ENCODE measurements at places on chromosomes 4 and X. TPM values are rescaled to one million over a fixed set of nuclear protein-coding genes. Genes with fewer than 3 reads are reported as not detected.
A peak's percentile ranks its signal among the peaks of the same experiment; 100 is the strongest.

UCP1 gene
- not detected for polyA plus RNA-seq

TMSB15B gene
- polyA plus RNA-seq = 29.7 TPM

ASMT gene
- 0.38 TPM for polyA plus RNA-seq

FAAH2 gene
- 1.1 TPM for polyA plus RNA-seq

CXCL6 gene
- 0.44 TPM for polyA plus RNA-seq

EOLA2 gene
- polyA plus RNA-seq = 23.1 TPM

ESX1 gene
- polyA plus RNA-seq = not detected

RGS12 gene
- polyA plus RNA-seq = 50.7 TPM

PLXNB3 gene
- polyA plus RNA-seq = 3.1 TPM

DCAF4L1 gene
- 0.34 TPM for polyA plus RNA-seq

MAP7D2 gene
- polyA plus RNA-seq = 0.48 TPM

BBS12 gene
- 4.1 TPM for polyA plus RNA-seq

HTN3 gene
- polyA plus RNA-seq = not detected

PDZD4 gene
- polyA plus RNA-seq = 6.5 TPM

VEGFC gene
- polyA plus RNA-seq = 9.0 TPM

UGT2B7 gene
- polyA plus RNA-seq = 0.28 TPM

SHISA3 gene
- 18.2 TPM for polyA plus RNA-seq

DSPP gene
- polyA plus RNA-seq = not detected

EFHC2 gene
- polyA plus RNA-seq = not detected

ZXDA gene
- 3.1 TPM for polyA plus RNA-seq

CXorf49 gene
- not detected for polyA plus RNA-seq

TMEM47 gene
- polyA plus RNA-seq = 104 TPM

PLAC8 gene
- not detected for polyA plus RNA-seq

GRCh38 chr4:187212446-187213080 is 488.9 kb upstream of the FAT1 start:
- peak; percentile 29 for DNase-seq

DNA sequence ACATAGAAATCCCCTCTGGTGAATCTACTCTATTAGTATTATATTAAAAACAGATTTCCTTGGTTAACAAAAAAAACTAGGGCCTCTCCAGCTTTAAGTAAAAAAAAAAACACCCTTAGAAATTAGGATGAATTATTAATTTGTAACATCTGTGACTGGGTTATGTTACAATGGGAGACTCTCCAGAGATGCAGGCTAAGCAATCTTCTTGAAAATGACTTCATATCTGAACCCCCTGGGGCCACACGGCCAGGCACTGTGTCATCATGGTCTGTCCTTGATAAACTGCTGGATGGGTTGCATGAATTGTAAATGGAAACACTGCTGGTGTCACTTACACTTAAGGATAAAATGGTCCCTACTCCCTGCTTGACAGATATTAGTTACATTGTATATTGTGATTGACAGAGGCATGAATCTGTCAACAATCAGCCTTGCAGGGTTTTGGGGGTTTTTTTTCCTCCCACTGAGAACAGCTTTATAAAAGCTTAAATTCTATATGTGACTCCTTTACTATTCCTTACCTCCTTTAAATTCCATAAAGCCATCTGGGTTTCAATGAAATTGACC is 49.1 kb downstream of the PRKG2 start:
- DNase-seq = peak; percentile 39

DNA sequence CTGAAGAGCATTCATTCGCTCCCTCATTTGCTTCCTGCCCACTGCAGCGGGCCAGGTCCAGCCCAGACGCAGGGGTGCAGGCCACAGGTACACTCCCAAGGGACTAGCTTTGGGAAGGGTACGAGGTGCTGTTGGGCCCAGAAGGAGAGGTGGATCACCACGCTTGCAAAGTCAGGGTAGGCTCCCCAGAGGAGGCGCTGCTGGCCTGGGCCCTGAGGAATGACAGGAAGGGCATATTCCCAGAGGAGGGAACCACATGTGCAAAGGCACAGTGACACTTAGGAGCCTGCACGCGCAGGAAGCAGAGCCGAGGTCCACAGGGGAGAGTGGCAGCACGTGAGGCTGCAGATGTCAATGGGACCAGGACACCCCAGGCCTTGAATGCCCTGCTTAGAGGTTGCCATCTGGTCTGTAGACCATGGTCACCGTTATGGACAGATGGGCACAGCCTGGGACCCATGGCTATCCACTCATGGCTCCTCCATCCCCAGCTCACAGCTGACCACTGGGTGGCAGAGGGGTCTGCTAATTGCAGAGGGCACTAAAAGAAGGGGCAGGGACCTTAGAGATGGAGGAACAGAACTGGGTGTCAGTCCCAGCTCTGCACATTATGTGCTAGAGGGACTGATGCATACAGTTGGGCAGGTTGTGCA is 7.9 kb downstream of the HTRA3 start:
- DNase-seq = no peak

GRCh38 chrX:18886344-18887161 is 97.4 kb downstream of the PHKA2 start:
- DNase-seq = peak; percentile 76

DNA sequence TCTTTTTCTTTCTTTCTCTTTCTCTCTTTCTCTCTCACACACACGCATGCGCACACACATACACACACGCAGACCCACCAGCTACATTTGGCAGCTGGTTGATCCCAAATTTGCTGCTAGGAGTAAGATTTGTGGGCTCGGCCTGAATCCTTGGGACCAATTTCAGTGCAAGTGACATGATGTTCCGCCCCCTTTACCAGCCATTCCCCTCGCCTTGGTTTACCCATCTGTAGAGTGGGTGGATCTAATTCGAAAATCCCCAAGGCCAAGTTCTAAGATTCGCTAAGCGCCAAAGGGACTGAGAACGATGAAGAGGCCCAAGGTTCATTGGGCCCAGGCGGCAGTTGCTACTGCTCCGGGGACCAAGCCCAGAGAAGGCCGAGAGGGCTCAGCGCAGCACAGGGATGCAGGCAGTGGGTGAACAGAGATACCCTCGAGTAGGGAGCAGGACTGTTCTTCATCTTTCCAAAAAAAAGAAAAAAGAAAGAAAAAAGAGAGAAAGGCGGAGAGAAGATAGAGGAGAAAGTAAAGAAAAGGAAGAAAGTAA is 5.8 kb downstream of the NKX3-2 start:
- DNase-seq = no peak

- no peak for DNase-seq
Observed at GRCh38 chrX:130100180-130100579, 10.1 kb downstream of the ELF4 start.

DNA sequence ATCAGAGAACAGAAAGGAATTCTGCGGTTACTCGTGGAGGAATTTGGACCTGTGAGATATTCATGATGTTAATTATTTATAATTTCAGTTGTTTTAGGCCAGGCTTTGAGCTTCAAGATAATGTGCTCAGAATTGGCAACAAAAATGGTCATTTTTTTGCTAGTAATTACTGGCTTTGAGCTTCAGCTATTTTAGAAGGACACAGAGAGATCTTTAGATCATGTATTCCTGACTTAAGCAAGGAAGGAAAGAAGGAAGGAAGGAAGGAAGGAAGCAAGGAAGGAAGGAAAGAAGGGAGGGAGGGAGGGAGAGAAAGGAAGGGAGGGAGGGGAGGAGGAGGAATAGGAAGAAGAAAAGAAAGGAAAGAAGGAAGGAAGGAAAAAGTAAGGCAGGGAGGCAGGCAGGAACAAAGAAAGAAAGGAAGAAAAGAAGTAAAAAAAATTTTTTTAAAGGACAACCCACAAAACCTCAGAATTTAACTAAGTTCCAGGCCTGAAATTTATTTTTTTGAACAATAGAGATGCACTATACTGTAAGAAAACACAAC is 277.9 kb upstream of the KLF3 start:
- no peak for DNase-seq

- no peak for DNase-seq
Observed at GRCh38 chrX:128634754-128635153, 582.6 kb upstream of the ACTRT1 start.

DNA sequence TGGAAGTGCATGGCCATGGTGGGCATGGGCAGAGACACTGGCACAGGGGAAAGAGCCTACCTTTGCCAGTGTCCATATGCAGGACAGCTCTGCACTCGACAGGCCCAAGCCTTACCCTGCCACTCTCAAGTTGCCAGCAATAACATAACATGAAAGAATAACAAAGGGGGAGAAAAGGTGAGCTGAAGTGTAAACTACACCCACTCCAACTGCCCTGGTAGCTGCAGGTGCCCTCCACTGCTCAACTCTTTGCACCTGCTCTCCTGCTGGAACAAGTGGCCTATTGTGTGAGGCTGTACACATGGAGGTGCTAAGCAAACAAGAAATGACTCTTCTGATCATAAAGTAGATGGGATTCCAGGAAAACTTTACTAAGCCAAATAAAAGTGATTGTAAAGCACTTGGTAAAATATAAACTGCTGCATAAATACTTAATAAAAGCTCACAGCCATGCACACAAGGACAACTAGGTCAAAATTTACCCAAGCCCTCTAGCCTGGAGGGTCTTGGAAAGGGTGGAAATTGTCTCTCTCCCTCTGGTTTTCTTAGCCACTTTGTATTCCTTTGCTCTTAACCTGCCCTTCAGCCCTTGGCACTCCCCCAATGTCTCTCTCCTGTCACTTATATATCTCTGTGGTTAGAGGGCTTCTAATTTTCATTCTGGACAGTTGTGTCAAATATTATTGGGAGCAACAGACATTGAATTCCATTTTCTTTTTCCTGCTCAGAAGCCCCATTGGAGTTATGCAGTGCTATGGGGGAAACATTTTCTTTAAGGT is 261.2 kb upstream of the GPC4 start:
- DNase-seq = no peak

- no peak for DNase-seq
Observed at GRCh38 chr4:152591396-152591795, 55.5 kb upstream of the FBXW7 start.

- DNase-seq = no peak
Observed at GRCh38 chr4:38904090-38904666, 36.6 kb downstream of the FAM114A1 start.

GRCh38 chr4:82975792-82976191 is 34.8 kb downstream of the LIN54 start:
- DNase-seq = no peak

GRCh38 chr4:81136161-81136905 is 78.7 kb downstream of the PRKG2 start:
- DNase-seq = peak; percentile 68

- no peak for DNase-seq
Observed at GRCh38 chr4:113444386-113444785, 317.2 kb downstream of the CAMK2D start.

DNA sequence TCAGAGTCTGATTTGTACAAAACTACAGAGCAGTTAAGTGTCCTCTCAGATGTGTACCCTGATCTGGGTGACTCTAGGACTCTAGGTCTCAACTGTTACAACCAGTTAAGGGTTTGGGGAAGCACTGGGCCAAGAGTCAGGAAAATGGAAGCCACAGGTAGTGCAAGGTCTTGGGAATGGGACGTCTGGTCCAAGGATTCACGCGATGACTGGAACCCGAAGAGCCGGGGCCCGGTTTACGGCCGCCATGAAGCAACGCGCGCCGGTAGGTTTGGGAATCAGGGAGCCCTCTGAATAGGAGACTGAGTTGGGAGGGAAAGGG is 321 bp upstream of the HPRT1 start:
- no peak for DNase-seq

GRCh38 chr4:3291411-3291968 is 1.3 kb upstream of the RGS12 start:
- DNase-seq = no peak

DNA sequence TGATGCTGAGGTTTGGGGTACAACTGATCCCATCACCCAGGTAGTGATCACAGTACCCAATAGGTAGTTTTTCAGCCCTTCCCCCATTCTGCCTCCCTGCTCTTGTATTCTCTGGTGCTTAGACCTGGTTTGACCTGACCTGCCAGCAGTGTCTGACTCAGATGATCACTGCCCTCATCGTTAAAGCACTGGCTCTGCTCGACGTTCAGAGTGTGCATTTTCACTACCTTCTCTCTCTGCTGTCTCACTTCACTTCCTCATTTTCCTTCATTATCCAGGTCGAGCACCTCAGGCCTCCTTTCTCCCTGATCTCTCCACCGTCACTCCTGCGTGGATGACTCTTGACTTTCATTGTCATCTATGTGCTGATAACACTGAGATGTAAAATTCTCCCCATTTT is 83.6 kb downstream of the PARM1 start:
- DNase-seq = no peak

GRCh38 chrX:40122487-40122886 is 24.7 kb upstream of the BCOR start:
- no peak for DNase-seq

GRCh38 chrX:68880846-68881552 is 52.2 kb downstream of the EFNB1 start:
- no peak for DNase-seq

GRCh38 chr4:140113653-140114052 is 40.3 kb downstream of the MAML3 start:
- no peak for DNase-seq

DNA sequence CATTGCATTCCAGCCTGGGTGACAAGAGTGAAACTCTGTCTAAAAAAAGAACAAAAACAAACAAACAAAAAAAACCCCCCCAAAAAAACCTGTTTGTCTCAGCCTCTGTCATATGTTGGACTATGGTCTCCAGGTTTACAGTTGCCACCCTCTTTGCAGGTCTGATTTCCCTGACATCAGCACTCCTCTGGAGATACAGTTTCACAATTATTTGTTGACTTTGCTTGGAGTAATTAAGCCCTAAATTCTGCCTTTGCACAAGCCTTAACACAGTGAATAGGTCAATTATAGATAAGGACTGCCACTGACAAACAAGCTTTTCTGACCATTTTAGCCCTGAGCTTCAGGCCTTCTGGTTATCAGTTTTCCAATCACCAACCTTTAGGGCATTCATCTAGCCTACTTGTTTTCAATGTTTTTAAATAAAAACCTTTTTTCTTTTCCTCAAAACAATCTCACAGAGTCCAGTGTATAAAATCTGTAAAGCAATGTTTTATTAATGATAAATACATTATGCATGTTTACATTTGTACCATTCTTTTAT is 20.4 kb upstream of the MAPK10 start:
- DNase-seq = no peak

- no peak for DNase-seq
Observed at GRCh38 chr4:88621763-88622327, 29.6 kb downstream of the HERC3 start.

DNA sequence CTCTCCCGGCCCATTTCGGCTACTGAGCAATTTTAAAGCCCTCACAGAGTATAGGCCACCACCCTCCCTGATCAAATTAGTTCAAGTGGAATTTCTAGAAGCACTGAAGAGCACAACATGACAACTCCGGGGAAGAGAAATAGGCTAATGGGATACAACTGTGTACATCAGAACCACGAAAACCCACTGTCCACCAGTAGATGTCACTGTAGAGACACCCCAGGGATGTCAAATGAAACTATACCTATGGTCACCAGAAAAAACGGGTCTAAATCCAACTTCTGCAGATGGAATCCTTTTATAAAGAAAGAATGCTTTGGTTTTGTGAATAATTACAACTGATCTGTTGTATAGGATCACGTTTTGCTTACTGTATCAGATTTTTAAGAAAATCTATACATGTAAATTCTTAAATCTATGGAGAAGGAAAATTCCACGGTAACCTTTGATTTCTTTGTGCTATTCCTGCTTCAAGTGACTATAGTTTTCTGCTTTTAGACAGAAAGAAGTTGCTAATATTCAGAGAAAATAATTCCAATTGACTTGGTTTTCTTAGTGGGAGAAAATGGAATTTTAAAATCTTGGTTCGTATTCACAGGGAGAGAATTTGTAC is 29.5 kb upstream of the MAP3K15 start:
- peak; percentile 59 for DNase-seq
